ENCODE measurements at places on chromosomes 3 and 15.
A peak's percentile ranks its signal among the peaks of the same experiment; 100 is the strongest.

DNA sequence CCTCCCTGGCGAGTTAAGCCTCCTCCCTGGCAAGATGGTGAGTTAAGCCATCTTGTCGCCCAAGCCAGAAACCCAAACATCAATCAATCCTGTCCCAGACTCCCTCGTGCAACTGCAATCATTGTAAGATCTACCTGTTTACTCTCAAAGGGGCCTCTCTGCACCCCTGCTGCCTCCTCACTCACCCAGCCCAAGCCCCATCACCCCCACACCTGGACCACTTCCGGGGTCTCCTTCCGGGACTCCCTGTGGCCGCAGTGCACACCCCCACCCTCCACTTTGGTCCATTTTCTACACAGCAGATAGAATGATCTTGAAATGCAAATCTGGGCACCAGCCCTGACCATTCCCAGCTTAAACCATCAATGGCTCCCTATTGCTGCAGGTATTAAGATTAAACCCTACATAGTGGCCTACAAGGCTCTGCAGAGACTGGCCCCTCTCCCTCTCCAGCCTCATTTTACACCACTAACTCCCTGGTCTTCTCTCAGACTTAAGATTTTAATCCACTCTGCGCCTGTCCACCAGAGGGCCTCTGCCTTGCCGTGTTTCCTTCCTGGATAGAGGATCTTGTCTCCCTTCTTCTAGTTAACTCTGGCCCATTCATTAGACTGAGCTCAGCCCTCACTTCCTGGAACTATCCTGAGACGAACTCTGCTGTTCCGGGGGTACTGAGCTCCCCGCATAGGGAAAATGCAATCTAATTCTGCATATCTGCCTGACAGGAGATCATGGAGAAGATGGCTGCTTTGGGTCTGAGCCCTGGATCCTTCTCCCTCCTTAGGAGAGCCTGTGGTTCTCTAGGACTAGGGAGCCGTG lies 41.9 kb upstream of the SLC6A1 start:
- peak; percentile 11 for DNase-seq

- no peak for DNase-seq
Observed at GRCh38 chr15:90203922-90204321, 2.8 kb downstream of the SEMA4B start.

DNA sequence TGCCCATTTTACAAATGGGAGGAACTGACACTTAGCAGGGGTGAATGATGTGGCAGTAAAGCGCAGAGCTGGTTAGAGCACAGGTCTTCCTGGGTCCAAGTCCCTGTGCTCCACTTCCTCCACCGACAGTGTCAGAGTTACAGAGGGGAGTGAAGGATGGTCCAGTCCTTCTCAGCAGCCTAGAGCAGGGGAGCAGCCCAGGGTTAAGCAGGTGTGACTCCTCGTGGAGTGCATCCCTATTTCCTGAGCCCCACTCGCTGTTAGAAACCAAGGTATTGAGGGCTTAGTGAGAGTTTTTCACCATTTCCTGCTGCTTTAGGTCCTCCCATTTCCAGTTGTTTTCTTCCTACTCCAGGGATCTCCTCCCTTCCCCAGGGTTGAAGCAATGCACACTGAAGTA lies 75.4 kb downstream of the GHSR start:
- DNase-seq = no peak

DNA sequence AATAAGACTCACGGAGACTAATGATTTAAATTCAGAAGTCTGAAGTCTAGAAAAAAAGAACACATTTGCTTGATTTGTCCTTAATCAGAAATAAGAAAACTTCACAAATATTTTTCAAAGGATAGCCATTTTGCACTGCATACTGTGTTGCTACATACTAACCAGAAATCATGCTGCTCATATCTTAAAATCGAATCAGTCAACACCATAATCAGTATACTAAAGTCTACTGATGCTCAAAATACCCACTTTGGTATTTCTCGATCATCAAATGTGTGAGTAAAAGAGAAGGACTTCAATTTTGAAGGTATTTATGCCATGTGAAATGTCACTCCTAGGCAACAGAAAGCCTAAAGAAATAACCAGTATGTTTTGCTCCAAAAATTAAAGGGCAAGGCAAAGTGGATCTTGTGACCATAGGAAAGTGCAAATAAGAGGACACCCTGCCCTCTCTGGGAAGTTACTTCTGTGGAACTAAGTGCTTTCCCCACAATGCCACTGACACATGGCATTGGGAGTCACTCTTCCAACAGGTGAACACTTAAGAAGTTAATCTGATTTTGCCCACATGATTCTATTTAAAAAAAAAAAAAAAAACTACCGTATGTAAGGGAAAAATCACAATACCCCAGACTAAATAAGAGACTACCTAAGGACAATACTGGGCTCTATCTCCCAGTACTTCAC lies 2.7 kb downstream of the LRIG1 start:
- DNase-seq = no peak

GRCh38 chr3:32685543-32686185 lies 676 bp downstream of the CNOT10 start:
- no peak for DNase-seq

DNA sequence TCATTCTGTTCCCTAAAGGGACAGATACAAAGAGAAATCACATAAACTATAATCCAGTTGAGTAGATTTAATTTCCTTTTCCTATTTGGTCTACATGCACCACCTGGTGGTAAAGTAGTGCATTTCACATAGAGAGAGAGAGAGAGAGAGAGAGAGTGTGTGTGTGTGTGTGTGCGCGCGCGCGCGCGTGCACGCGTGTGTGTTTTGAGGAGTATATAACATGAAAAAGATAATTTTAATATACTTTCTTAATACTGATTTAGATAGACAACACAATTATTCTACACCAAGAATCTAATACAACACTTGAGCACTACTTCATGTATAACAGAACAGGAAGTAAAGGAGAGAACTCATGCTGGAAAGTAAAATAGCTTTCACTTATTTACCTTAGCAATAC lies 1.1 kb upstream of the FGF7 start:
- peak; percentile 47 for DNase-seq

- DNase-seq = no peak
Observed at GRCh38 chr3:52848617-52849016, 13.8 kb upstream of the MUSTN1 start.

GRCh38 chr3:170949211-170949610 lies 40.8 kb upstream of the EIF5A2 start:
- no peak for DNase-seq

GRCh38 chr3:148763986-148764935 lies 63.4 kb upstream of the CPB1 start:
- DNase-seq = peak; percentile 30

DNA sequence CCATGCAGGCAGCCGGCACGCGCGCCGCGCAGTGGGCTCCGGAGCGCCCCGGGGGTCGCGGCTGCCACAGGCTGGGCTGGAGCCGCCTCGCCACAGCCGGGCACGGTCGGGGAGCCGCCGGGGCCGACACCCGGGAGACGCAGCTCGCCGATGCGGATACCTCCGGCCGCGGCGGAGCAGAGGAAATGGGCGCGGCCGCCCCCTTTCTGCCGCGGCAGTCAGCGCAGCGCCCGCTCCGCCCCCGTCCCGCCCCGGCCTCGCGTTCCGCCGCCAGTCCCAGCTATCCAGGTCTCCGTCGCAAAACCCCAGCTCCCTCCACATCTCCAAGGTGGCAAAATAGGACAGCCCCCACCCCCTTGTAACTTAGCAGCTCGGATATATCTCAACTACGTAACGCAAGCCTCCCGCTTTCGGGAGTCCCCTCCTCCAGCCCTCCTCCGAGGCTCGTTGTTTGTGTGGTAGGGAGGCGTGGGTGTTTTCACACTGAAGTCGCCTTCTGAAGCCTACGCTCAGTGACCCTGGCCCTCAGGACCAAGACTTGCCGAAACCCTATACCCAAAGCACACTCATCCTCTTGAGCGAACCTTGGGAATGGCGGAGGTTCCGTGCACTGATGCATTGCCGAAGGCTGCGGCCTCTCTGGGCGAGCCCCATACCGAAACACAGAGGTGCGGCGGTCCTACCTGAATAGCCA lies at the start of gene SH3BP5:
Gene SH3BP5 (minus strand): TSS at position 182 of the 694 bp plus-strand sequence. CDS start 178 bp downstream, at position 4.
- peak; percentile 38 for DNase-seq

All from SHP77 treated with DMSO at 0.1 percent for 48 hours (cell line).